ENCODE measurements at places on chromosomes 1 and 21. TPM values are rescaled to one million over a fixed set of nuclear protein-coding genes. Genes with fewer than 3 reads are reported as not detected.

- peak overlapping the region; percentile 16 for H3K27ac ChIP-seq
- no peaks in the 10 kb centered on the region for H3K27me3 ChIP-seq
- peak; percentile 78 for DNase-seq
- peaks cover 10% of the 10 kb centered on the region for H3K4me1 ChIP-seq
- H3K4me3 ChIP-seq, result peak overlapping the region; percentile 3
Observed at GRCh38 chr1:107936498-107937481, 28.2 kb downstream of the VAV3 start.

DNA sequence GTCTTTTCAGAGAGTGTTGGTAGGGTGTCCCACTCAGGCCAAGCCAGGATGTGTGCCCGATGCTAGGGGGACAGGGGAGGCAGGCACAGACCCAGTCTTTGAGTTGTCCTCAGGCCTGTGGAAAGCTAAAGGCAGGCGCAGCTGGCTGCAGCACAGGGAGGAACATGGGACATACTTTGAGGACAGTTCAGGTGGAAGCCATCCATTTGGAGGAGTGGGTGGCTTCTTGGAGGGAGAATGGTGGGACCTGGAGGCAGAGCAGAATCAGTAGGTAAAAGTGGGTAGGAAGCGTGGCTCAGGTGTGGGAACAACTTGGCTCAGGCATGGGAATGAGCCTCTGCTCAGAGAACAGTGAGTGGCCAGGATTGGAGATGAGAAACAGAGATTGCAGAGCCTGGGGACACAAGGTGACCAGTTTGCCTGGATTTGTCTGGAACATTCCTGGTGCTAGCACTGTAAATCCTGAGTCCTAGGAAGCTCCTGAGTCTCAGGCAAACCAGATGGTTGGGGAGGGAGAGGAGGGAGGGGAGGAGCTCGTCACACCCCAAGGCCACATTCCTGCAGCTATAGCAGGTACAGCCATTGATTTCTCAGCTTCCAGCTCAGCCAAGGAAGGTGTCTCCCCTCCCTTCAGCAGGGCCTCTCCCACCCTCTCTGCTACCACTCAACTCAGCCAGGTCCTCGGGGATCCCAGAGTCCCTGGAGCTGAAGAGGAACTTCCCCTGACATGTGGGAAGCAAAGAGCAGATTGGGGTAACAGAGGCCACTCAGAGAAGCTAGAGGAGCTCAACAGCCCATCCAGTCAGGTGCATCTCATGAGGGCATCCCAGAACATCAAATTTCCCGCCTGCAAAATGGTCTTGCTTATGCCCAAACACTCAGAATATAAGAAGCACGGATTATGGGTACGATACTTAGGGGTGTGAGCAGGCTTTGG is 65.2 kb upstream of the TINAGL1 start:
- H3K36me3 ChIP-seq, result no peaks in the 10 kb centered on the region
- no peak for DNase-seq
- no peak overlapping the region for H3K4me3 ChIP-seq
- H3K4me1 ChIP-seq, result peaks cover 4% of the 10 kb centered on the region

GRCh38 chr1:77625250-77625649 is 57.2 kb downstream of the ZZZ3 start:
- H3K4me1 ChIP-seq, result no peaks in the 10 kb centered on the region
- H3K27ac ChIP-seq, result no peak overlapping the region
- DNase-seq, result no peak

- no peak overlapping the region for H3K27ac ChIP-seq
- peaks cover 7% of the 10 kb centered on the region for H3K36me3 ChIP-seq
- peaks cover 2% of the 10 kb centered on the region for H3K4me1 ChIP-seq
- H3K4me3 ChIP-seq, result no peak overlapping the region
Observed at GRCh38 chr1:109990302-109990653, 5.7 kb downstream of the AHCYL1 start.

GRCh38 chr1:106651028-106651762 is 405.3 kb upstream of the PRMT6 start:
- no peak overlapping the region for H3K4me3 ChIP-seq
- H3K27me3 ChIP-seq, result no peaks in the 10 kb centered on the region
- H3K36me3 ChIP-seq, result no peaks in the 10 kb centered on the region
- no peaks in the 10 kb centered on the region for H3K4me1 ChIP-seq

- DNase-seq, result no peak
- no peaks in the 10 kb centered on the region for H3K36me3 ChIP-seq
- no peaks in the 10 kb centered on the region for H3K27me3 ChIP-seq
- H3K4me1 ChIP-seq, result no peaks in the 10 kb centered on the region
Observed at GRCh38 chr1:167486090-167486824, 32.1 kb downstream of the CD247 start.

- H3K27me3 ChIP-seq, result no peaks in the 10 kb centered on the region
- H3K4me3 ChIP-seq, result no peak overlapping the region
- peaks cover 12% of the 10 kb centered on the region for H3K4me1 ChIP-seq
- peaks cover 5% of the 10 kb centered on the region for H3K36me3 ChIP-seq
Observed at GRCh38 chr1:81208441-81208840, 592.3 kb upstream of the ADGRL2 start.

DNA sequence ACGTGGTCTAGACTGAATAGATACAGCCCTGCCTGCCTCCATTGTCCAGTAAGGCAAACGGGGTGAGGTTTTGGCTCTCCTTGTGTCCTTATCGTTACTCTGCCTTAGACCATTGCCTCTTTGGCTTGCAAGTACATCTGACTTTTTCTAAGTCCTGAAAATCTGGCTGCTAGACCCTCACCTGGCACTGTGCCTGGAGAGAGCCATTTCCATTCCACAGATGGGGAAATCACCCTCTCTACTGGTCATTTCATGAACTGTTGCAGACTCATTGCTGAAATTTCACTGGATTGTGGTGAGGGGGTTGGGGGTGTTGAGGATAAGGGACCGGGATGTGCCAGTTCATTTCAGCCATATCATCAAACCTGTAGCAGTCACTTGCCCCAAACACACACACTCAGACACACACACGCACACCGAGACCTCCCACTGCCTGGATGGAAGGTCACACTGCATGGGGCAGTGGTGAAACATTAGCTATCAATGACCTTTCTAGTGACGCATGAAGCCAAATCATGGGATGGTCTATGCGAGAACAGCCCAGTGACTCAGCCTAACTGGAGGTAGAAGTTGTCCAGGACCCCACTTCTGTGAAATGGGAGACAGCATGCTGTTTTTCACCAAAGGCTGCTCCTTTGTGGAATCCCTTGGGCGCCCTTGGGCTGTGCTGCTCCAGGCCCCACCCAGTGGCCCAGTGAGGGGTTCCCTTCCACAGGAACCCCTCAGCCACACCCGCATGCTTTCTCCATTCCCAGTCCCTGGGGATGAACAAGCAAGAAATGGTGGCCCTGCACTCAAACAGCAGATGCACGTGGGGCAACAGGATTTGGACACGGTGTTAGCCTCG is 34.9 kb upstream of the VASH2 start:
- H3K36me3 ChIP-seq, result peaks cover 12% of the 10 kb centered on the region
- DNase-seq, result peak; percentile 64
- H3K4me3 ChIP-seq, result peak overlapping the region; percentile 86
- no peaks in the 10 kb centered on the region for H3K27me3 ChIP-seq
- peak overlapping the region; percentile 84 for H3K27ac ChIP-seq

- peaks cover 2% of the 10 kb centered on the region for H3K36me3 ChIP-seq
- no peak overlapping the region for H3K4me3 ChIP-seq
- peaks cover 3% of the 10 kb centered on the region for H3K4me1 ChIP-seq
- no peaks in the 10 kb centered on the region for H3K27me3 ChIP-seq
- H3K27ac ChIP-seq, result no peak overlapping the region
Observed at GRCh38 chr1:8113262-8114220, 87.4 kb upstream of the ERRFI1 start.

GRCh38 chr1:173134029-173134428 is 73.1 kb downstream of the TNFSF4 start:
- no peak overlapping the region for H3K27ac ChIP-seq
- DNase-seq, result no peak
- H3K27me3 ChIP-seq, result no peaks in the 10 kb centered on the region
- no peak overlapping the region for H3K4me3 ChIP-seq

GRCh38 chr1:118100686-118101514 is 84.1 kb downstream of the SPAG17 start:
- H3K4me3 ChIP-seq, result no peak overlapping the region
- DNase-seq, result no peak
- H3K4me1 ChIP-seq, result no peaks in the 10 kb centered on the region
- no peak overlapping the region for H3K27ac ChIP-seq
- H3K27me3 ChIP-seq, result no peaks in the 10 kb centered on the region
- H3K36me3 ChIP-seq, result no peaks in the 10 kb centered on the region

DNA sequence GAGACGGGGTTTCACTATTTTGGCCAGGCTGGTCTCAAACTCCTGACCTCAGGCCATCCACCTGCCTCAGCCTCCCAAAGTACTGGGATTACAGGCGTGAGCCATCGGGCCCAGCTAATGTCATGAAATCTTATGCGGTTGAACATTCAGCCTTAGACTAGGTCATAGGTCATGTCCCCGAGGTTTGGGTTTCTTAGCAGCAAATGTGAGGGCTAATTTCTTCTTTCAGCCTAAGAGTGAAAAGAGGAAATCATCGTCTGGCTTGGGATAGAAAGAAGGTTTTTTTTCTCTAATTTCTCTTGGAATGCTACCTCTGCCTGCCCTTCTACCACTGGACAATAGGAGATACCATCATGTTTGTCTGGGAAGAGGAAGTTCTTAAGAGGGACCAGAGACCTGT is 18.0 kb upstream of the PIK3CD start:
- H3K27ac ChIP-seq, result no peak overlapping the region
- no peak overlapping the region for H3K4me3 ChIP-seq
- no peaks in the 10 kb centered on the region for H3K36me3 ChIP-seq
- DNase-seq, result no peak
- no peaks in the 10 kb centered on the region for H3K27me3 ChIP-seq

DNA sequence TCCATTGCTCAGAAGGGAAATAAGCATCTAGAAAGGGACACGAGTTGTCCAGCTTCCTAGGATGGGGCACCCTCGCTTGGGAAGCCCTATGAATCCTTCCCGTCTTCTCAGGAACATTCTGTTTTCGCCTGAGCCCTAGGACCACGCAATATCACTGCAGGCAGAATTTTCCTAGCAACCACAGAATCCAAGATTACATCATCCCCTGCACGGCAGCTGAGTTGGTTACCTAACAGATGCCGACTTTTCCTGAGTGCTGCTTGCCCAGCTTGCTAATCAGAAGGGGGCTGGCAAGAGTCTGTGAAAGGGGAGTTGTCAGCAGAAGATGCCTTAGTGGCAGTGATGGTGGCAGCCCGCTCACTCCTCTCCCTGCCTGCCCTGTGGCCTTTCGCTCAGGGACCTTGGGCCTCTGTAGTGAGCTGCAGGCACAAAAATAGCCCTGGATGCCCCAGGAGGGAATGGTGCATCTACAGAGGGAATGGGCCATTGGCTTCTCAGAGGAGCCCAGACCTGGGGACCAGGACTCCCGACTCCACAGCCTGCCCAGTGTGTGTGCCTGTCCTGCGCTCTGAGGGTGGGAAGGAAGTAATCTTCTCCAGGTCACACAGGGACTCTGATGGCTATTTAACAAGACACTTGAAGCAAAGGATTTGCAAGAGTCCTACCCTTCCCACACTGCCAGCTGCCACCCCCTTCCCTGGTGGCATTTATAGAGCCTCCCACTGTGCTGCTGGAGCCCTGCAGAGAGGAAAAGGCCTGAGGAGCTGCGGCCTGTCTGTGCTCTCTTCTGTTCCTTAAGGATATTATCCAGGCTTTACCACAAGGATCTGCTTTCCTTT is 28.9 kb upstream of the CLSTN1 start:
- peaks cover 15% of the 10 kb centered on the region for H3K36me3 ChIP-seq
- H3K27ac ChIP-seq, result no peak overlapping the region
- H3K4me3 ChIP-seq, result no peak overlapping the region
- no peaks in the 10 kb centered on the region for H3K27me3 ChIP-seq

DNA sequence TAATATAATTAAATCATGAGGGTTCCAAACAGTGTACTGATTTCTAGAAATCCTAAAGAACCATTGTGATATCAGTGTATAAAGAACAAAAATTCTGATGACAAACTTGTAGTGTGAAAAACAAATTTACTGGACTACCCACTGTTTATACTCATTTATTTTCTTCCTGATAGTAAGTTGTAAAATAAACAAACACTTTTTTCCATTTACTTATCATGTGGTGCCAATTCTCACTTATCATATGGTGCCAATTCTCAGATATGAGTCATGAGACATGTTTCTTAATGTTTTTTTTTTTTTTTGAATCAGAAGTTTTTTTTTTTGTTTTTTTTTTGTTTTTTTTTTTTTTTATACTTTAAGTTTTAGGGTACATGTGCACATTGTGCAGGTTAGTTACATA is 137.7 kb downstream of the LEPR start:
- H3K4me1 ChIP-seq, result no peaks in the 10 kb centered on the region
- H3K4me3 ChIP-seq, result no peak overlapping the region
- H3K27me3 ChIP-seq, result no peaks in the 10 kb centered on the region
- no peaks in the 10 kb centered on the region for H3K36me3 ChIP-seq

DNA sequence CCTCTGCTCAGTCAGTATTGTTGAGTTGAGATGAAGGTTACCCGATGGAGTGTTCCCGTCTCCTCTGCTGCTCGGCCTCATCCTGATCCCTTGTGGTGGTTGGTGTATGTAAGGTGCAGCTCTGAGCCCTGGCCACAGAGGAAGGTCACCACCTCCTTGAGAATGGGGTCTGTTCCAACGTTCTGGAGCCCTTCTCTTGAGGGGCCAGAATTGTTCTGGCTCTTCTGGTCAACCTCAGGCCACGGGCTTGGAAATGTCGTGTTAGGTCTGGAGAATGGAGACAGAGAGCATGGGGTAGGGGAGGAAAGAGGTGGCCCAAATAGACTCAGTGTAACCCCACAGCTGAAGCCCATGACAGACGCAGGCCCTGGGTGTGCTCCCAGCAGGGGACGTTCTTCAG is 62.3 kb upstream of the ETV3 start:
- no peak for DNase-seq
- H3K4me1 ChIP-seq, result no peaks in the 10 kb centered on the region
- no peak overlapping the region for H3K4me3 ChIP-seq
- no peak overlapping the region for H3K27ac ChIP-seq

GRCh38 chr1:227951624-227952373 is 4.1 kb upstream of the WNT9A start:
- DNase-seq, result no peak
- H3K36me3 ChIP-seq, result no peaks in the 10 kb centered on the region
- no peaks in the 10 kb centered on the region for H3K4me1 ChIP-seq

DNA sequence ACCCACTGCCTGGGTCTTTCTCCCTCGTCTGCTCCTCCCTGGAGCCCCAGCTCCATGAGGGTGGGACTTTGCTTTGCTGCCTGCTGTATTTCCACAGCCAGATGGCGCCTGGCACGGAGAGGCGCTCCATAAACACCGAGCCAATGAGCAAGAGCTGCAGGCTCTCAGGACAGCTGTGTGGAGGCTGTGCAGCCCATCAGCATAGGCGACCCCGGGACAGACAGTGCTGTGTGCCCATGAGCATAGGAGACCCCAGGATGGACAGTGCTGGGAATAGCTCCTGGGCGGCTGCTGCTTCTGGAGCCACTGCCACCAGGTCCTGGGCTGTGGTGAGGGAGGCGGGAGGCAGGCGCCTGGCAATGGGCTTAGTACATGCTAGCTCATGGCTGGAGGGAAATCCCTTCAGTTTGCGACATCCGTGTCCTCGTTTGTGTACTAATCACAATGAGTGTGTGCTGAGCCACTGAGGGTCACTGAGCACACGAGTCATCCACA is 29.2 kb downstream of the CEP104 start:
- no peak overlapping the region for H3K4me3 ChIP-seq
- peaks cover 56% of the 10 kb centered on the region for H3K36me3 ChIP-seq
- H3K27ac ChIP-seq, result no peak overlapping the region
- peak; percentile 77 for DNase-seq

TYW3 gene
- 10.9 TPM for total RNA-seq

PLA2G5 gene
- total RNA-seq, result not detected

CYP4A11 gene
- not detected for total RNA-seq

HFM1 gene
- total RNA-seq, result 2.1 TPM

FLVCR1 gene
- 53.6 TPM for total RNA-seq

TGFB2 gene
- not detected for total RNA-seq

C1orf210 gene
- total RNA-seq, result 5.9 TPM

SUSD4 gene
- 4.2 TPM for total RNA-seq

F13B gene
- total RNA-seq, result not detected

TNFRSF18 gene
- total RNA-seq, result 1.9 TPM

IL10RB gene
- total RNA-seq, result 3.1 TPM

COL24A1 gene
- total RNA-seq, result 0.35 TPM

CD5L gene
- not detected for total RNA-seq

ALX3 gene
- total RNA-seq, result not detected

SIKE1 gene
- total RNA-seq, result 75.5 TPM
